ENCODE measurements at places on chromosomes 3 and 15.

DNA sequence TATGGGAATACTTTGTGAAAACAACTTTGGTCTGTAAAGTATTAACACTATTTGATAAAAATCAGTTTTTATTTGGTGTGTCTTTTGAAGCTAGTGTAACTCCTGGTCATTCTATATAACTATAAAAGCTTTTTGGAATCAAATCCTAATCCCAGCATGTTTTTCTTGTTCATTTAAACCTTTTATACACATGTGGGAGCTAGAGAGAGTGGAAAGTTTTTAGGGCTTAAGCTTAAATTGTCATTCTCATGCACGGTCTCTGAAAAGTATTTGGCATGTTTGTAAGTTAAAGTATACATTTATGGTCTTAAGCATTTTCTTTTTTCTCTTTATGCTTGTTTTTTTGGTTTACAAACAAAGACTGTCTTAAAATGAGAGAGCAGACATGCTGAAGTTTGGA, 83.4 kb upstream of the RARB start:
- DNase-seq, result no peak

DNA sequence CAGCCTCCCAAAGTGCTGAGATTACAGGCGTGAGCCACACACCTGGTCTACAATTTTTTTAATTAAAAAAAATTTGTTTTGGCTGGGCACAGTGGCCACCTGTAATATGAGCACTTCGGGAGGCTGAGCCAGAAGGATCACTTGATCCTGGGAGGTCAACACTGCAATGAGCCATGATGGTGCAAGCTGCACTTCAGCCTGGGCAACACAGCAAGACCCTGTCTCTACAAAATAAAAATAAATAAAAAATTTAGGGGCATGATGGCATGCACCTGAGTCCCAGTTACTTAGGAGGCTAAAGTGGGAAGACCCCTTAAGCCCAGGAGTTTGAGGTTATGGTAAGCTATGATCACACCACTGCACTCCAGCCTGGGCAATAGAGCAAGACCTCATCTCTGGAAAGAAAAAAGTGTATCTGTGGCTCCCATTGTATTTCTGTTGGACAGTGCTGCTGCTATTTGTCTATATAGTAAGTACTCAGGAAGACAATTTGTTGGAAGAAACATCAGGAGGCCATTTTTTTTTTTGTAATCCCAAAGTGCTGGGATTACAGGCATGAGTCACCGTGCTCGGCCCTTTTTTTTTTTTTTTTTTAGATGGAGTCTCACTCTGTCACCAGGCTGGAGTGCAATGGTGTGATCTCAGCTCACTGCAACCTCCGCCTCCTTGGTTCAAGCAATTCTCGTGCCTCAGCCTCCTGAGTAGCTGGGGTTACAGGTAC, 27.5 kb upstream of the SH3BP5 start:
- DNase-seq, result no peak

- DNase-seq, result no peak
Observed at GRCh38 chr3:2921452-2921851, 188.7 kb downstream of the IL5RA start.

DNA sequence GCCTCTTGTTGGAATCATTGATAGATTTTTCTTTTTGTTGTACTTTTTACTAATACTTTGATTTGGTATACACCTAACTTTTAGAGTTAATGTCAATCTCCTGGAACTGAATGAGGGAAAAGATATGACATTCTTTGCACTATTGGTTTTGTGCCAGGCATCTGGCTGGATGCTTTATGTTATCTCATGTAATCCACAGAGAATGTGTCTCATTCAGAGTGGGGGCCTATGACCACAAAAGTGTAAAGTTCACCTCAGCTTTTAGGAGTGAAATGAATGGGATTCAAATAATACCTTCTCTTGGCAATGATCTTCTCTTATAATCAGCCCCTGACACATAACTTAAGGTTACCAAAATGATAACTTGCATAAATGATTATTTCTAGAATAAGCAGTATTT, 329.1 kb upstream of the ROPN1 start:
- DNase-seq, result no peak

- no peak for DNase-seq
Observed at GRCh38 chr3:194750491-194750828, 64.8 kb downstream of the FAM43A start.

DNA sequence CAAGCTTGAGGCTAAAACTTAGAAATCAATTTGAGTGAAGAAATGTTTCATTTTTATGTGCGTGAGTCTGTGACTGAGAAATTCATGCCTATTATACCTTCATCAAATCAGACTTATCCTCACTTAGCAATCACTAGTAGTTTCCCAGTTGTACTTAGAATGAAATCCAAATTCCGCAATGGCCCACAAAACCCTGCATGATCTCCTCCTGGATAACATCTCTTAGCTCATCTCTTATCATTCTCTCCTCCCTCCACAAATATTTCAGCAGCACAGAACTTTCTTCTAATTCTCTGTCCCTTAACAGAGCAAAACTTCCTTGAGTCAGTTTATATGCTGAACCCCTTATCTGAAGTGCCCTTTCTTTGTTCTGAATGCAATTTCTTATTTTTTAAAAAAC, 198.8 kb upstream of the TGFBR2 start:
- DNase-seq, result no peak
